Hindlimb muscle (tissue), 1 donor: ENCODE measurements at places on chromosomes 3 and 15.
A peak's percentile ranks its signal among the peaks of the same experiment; 100 is the strongest.

GRCh38 chr3:12558706-12559105 is 1.8 kb downstream of the MKRN2 start:
- no peak for DNase-seq

DNA sequence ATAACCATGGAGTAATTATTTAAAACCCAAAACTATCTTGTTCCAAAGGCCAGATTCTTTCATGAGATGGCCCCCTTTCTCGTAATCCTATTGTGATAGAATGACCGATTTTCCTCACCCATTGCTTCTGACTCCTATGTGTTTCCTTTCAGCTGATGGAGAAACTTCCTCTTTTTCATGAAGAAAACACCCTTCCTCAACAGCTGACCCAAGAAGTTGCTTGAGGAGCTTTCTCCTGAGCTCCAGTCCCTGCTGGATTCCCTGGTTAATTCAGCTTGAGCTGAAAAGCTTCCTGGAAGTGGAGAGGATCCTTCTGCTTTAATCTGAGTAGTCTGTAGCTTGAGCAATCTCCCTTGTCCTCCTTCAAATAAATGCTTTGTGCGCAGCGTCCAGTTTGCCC is 75.0 kb downstream of the BFSP2 start:
- DNase-seq, result peak; percentile 27

GRCh38 chr3:66629982-66630368 is 129.2 kb upstream of the LRIG1 start:
- DNase-seq, result no peak

DNA sequence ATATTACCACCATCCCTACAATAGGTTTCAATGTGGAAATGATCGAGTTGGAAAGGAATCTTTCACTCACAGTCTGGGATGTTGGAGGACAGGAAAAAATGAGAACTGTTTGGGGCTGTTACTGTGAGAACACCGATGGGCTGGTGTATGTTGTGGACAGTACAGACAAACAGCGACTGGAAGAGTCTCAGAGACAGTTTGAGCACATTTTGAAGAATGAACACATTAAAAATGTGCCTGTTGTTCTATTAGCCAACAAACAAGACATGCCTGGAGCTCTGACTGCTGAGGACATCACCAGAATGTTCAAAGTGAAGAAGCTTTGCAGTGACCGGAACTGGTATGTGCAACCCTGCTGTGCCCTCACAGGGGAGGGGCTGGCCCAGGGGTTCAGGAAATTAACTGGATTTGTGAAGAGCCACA is 510 bp downstream of the ARL14 start:
- no peak for DNase-seq

DNA sequence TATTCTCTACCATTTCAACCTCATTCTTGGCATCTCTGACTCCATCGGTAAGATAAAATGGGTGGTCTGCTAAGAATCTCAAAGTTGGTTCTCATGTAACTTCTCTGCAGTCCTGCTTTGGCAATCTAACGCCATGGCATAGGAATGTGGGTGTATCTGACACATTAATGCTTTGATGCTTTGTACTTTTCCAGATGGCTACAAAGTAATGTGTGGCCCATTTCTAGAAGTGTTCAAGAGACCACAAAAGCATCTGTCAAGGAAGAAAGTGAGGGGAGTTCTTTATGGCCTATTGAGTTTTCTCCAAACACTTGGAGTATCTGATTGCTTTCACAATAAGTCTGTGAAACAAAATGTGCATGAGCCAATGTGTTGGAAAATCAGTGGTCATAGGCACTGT is 339.9 kb upstream of the TGFBR2 start:
- no peak for DNase-seq

DNA sequence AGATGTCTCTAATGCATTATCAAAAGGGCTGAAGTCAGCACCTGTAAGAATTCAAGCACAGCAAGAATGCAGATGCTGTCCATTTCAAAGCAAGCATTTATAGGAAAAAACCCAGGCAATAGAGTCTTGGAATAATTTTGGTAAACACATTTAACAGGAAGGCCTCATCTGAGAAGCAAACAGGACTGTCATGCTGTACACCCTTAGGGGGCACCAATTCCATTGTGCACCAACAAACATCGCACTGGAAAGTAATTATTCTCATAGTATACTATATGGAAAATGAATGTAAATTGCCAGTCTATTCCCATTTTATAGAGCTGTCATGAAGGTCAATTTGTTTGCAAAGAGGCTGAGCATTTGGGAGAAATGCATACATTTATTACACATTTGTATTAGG is 247.3 kb upstream of the SUCLG2 start:
- no peak for DNase-seq

DNA sequence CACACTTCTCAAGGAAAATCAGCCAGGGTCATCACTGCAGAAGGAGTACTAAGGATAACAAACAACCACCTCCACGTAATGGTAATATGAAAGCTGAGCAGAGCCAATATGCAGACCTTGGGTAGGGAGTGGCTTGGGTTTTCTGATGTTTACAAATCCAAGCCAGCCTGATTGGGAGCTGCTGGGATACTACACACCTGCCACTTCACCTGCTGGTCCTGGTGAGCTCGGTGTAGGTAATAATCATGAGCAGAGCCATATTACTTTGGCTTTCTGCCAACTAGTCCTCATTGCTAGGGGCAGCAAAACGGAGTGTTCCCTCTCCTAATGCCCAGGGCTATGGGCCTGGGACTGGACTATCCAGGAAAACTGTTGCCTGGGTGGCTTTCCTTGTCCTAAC is 433.5 kb upstream of the PPP2R3A start:
- DNase-seq, result no peak

GRCh38 chr3:39809995-39810595 is 686 bp downstream of the MYRIP start:
- no peak for DNase-seq

DNA sequence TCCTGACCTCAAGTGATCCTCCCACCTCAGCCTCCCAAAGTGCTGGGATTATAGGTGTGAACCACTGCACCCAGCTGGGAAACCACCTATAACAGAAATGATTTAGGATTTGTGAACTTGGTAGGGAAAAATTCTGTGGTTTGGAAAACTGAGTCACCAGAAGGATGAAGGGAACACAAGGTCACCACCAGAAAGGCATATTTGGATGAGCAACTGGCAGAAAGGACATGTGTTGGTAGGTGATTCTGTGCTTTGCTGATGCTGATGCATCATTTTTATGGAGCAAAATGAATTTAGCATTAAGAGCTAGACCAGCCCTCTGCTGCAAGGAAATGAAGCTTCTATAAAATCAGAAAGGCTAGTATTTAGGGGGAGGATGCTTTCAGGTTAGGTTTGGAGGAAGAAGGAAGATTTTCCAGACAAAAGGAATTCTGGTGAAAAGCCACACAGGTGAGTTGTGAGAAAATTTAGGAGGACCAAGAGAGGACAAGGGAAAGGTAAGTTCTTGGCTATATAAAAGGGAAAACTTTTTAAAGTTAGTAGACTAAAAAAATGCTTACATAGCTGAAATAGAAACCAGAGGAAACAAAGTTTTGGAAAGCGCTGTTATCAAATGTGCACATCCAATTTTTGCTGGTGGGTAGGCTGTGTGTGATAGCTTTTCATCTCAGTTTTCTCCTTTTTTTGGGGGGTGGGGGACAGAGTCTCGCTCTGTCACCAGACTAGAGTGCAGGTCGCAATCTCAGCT is 3.6 kb downstream of the PXK start:
- no peak for DNase-seq

DNA sequence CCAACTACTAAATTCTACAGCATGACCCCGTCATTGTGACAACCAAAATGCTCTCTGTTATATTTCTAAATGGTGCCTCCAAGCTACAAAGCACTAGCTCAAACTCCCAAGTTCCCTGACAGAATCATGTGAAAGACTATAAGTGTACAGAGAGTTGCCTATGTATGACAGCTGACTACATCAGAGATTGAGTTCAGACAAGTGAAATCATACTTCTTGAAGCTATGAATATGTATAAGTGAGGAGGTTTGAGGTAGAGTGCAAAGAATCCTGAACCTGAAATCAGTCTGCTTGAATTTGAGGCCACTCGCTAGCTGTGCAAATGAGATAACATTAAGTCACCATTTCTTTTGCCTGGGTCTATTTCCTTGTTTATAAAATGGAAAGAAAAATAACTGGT is 63.9 kb upstream of the TP63 start:
- DNase-seq, result no peak

DNA sequence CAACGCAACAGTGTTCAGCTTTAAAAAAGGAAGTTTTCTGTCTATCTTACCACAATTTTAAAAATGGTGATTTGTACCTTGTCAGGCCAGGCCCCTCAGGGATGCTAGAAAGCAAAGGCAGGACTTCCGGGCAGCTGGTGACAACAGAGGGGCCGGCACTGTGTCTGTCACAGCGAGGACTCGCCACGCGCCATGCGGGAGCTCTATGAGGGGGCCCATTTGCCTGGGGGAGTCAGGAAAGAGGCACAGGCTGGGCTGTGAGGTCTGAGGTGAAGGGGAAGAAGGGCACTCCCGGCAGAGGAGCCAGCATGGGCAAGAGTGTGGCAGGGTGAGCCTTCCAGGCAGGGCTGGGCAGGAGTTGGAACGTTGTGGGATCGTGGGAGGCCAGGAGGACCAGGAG is 7.0 kb downstream of the IQSEC1 start:
- DNase-seq, result no peak

GRCh38 chr15:31367730-31368344 is 41.2 kb downstream of the KLF13 start:
- no peak for DNase-seq

DNA sequence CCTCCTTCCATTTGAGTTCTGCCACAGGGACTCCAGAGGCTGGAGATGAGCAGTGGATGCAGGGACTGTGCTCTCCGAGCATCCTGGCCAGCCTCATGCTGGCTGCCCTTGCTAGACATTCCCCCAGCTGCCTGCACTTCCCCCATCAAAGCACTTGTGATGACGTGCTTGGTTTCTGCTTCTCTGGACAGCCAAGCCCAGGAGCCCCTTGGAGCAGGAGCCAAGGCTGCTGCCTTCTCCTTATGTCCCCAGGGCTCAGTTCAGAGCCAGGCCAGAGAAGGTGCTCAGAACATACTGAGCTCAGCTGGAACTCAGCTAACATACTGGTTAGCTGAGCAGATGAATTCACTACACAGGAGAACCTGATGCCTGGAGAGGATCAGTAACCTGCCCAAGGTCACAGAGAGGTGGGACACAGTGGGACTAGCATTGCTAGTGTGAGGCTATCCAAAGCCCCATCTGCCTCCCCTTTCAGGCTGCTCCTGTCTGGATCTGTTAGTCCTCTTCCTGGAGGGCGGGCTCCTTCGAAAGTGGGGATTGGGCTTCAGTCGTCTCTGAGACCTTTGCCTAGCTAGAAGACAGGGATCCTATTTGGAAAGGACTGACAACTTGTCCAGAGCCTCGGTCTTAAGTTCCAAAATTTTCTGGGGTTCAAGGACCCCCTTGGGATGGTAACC is 4.3 kb downstream of the PCBP4 start:
- no peak for DNase-seq

DNA sequence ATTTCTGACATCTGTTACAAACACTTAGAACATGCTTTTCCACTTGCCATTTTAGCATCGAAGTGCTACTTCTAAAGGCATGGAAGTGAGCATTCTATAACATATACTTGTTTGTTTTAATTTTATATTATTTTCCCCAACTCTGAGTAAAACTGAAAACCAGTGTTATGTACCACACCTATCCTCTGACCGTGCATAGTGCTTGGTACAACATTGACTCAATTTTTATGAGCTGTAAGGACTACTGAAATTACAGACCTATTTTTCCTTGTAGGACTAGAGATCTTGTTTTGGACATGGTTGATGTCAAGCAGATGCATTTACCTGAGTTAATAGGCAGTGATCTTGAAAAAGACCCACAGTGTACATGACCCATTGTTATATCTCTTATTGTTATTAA is 51.5 kb upstream of the CCNB2 start:
- DNase-seq, result no peak

- DNase-seq, result no peak
Observed at GRCh38 chr15:47908950-47909670, 191.8 kb downstream of the SEMA6D start.

DNA sequence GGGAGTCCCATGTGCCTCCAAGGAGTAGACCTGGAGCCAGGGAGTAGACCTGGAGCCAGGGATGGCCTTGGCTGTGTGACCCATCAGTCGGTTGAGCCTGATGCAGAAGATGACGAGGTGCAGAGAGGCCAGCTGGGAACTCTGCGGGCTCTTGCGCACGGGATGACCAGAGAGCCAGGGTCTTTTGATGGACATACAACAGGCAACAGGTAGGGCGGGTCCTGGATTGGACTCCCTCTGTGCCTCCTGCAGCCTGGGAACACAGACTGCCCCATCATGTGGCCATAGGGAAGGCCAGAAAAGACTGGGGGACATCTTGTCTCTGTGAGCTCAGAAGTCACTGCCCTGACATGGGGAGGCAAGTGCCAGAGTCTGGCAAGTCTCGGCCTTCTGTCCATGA is 67.5 kb upstream of the RPL32 start:
- no peak for DNase-seq

DNA sequence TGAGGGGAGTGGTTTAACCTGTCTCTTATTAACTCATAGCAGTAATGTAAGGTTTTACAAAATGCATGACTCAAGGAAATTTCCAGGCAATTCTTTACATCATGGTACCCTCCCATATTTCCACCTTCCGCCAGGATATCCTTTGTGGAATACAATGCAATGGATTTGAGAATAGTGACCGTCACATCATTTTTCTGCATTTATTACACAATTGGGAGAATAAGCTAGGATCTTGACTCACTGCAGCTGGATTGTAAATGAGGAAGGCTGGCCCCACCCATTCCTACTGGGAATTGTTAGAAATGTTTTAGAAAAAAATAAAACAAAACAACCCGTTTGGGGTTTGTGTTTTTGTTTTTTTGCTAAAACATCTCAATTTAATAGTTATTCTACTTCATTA is 97.4 kb downstream of the IMPG2 start:
- no peak for DNase-seq

DNA sequence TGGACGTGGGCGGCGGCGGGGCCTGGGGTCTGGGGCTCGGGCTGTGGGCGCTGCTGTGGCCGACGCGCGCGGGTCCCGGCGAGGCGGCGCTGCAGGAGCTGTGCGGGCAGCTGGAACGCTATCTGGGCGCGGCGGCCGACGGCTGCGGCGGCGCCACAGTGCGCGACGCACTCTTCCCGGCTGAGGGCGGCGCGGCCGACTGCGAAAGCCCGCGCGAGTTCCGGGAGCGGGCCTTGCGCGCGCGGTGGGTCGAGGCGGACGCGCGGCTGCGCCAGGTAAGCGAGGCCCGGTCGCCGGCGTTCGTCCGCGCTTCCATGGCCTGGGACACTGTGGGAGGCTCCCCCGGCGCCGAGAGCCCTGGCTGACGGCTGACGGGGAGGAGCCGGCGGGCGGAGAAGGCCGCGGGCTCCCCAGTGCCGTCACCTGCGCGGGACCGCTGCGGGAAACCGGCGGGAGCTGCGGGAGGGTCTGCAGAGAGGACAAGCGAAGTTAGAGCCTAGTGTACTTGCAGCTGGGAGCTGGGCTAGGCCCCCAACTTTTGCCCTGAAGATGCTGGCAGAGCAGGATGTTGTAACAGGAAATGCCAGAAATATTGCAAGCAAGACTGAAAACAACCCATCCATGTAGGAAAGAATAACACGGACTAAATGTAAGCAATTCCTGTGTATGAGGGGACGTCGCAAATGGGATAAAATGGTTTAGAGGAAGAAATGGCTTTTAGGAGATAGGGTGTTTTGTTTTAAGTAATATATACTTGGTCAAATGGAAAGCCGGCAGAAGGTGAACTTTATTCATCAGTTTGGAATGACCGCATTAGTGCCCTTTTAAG is 847 bp downstream of the WHAMM start:
- peak; percentile 35 for DNase-seq

- no peak for DNase-seq
Observed at GRCh38 chr15:101424984-101425383, 64.5 kb downstream of the PCSK6 start.
